Stimulated activated CD8-positive, alpha-beta memory T cell treated with anti-CD3 and anti-CD28 coated beads, Interleukin-15, amount 100 ng/mL, for 4 hours (primary cell): ENCODE measurements at places on chromosomes 3 and 15.
A peak's percentile ranks its signal among the peaks of the same experiment; 100 is the strongest.

DNA sequence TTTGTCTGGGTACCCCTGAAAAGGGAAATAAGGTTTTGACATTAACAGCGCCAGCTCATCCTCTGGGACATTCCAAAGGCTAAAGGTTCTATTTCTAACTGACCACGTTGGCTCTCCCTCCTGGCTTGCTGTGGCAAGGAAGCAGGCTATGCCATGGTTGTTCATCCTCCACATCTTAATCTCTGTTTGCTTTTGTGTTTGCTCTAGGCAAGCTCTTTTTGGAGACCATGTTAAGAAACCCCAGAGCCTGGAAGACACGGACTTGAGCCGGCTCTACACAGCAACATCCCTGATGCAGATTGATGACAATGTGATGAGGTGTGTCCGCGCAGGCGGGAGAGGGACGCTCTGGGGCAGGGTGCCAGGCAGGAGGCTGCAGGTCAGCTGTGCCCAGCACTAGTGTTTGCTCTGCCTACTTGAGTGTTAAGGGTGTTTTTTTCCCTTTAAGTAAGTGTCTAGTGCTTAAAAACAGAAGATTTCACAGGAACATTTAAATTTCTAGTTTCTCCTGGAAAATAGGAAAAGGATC is 33.3 kb downstream of the RLBP1 start:
- no peak for DNase-seq

GRCh38 chr3:126945171-126945721 is 37.7 kb upstream of the PLXNA1 start:
- no peak for DNase-seq

DNA sequence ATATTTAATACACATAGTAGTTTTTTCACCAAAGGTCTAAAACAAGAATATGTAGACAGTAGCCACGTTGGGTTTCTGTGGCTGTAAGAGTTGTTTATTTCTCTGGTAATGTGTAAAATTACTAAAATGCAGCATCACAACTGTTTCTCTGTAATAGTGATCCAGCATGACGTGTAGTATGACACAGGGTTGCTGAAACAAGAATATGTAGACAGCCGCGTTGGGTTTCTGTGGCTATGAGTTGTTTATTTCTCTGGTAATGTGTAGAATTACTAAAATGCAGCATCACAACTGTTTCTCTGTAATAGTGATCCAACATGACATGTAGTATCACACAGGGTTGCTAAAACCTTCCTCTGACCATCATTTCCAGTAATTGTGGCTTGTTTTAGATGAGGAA is 153.6 kb upstream of the ZNF717 start:
- no peak for DNase-seq

DNA sequence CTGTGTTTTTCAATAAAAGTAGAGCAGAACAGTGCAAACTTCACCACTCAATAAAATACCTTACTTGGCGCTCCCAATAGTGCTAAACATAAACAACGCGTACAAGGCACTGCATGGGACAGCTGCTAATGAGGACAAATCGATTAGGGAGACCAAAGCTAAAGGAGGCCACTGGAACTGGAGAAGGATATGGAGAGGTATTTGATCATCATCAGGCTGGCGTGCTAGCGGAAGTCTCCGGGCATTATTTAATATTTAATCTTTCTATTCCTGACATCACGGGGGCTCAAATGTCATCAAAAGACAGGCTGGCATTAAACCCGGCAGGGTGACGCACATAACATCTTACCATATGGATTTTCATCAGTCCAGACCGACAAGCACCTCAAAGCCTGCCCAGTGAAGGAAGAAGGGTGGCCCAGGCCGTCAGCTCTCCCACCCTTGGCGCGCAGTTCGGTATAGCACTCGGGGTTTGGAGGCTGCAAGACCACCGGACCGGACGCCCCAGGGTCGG is 604 bp downstream of the CCPG1 start:
- DNase-seq = no peak

DNA sequence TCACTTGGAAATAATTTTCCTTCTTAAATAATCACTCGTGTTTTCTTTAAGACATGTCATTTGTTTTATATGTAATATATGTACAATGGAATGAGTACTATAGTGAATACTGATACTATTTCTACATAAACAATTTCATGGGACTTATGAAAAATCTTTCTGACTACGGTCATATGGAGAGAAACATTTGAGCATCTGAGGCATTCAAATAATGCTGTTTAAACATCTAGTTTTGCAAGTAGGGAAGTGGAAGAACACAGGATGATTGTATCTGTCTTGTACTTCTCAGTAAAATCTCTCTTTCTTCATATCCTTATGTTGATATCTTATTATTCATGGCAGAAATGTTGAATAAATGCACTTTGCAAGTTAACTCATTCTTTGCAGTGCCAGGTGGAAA is 599.5 kb upstream of the KCNMB2 start:
- DNase-seq = no peak

GRCh38 chr15:99925661-99926461 is 192.6 kb upstream of the LYSMD4 start:
- DNase-seq = peak; percentile 65

DNA sequence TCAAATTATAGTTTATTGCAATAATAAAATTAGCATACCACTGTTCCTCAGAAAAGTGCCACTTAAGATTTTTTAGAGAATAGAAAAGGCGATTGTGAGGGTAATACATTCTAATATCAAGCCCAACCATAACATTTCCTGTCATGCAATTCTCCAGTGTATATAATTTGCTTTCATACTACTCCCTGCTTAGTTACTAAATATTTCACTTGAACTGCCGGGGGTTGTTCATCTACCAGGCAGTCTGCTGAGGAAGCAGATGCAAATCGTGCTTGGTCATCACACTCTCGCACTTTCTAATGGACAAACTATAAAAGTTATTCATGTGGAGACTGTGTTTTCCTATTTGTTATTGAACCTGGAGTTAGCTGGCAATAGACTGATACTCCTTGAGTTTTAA is 645.6 kb upstream of the CBLB start:
- DNase-seq = no peak

DNA sequence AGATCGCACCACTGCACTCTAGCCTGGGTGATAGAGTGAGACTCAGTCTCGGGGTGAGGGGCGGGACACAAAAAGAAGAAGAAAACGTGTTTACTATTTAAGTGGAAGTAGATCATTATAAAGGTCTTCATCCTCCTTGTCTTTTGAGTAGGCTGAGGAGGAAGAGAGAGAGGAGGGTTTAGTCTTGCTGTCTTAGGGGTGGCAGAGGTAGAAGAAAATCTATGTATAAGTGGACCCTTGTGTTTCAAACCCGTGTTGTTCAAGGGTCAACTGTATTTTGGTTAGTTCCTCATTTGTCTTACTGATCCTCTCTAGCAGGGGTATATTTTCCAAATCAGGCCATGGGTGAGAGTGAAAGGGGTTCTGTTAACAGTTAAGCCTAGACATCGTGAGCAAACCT is 40.1 kb downstream of the TRIM71 start:
- DNase-seq = no peak
